Activated naive CD4-positive, alpha-beta T cell treated with anti-CD3 and anti-CD28 coated beads, Interleukin-2, amount 50 U/mL, for 16 hours (primary cell): ENCODE measurements at places on chromosomes 7 and 10.

GRCh38 chr7:42091461-42092291 lies 145.3 kb downstream of the GLI3 start:
- DNase-seq, result no peak

DNA sequence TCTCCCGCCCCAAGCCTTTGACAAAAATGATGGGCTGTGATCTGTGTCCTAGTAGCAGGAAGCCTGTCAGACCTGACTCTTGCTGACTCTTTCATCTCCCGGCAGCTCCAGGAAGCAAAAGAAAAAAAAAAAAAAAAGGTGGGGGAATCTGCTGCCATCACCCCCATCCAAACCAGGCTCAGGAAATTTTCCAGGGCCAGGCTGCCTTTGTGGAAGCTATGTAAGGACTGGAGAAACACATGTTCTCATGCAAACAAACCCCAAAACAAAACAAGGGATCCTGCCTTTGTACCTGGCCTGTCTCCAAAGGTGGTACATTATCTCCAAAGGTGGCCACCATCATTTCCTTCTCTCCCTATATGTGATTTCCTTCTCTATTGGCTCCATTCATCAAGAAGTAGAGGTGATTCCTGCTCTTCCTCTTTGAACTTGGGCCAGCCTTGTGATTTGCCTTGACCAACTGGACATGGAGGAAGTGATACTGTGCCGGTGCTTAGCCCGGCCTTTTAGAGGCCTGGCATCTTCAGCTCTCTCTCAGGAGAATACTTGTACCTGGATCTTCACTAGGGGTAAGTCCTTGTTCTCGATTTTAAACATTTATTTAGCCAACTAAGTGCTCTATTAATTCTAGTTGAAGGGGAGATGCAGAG lies 192.2 kb upstream of the SVIL start:
- DNase-seq, result no peak

GRCh38 chr10:92789786-92790185 lies 58.5 kb upstream of the EXOC6 start:
- DNase-seq, result no peak

GRCh38 chr10:49173853-49174252 lies 14.3 kb downstream of the TMEM273 start:
- DNase-seq, result no peak

GRCh38 chr10:128306966-128307365 lies 180.7 kb upstream of the MKI67 start:
- no peak for DNase-seq

GRCh38 chr7:45699015-45699309 lies 124.8 kb downstream of the ADCY1 start:
- no peak for DNase-seq
